Germinal center (tissue), 1 donor: ENCODE measurements at places on chromosomes 7 and 10.
A peak's percentile ranks its signal among the peaks of the same experiment; 100 is the strongest.

DNA sequence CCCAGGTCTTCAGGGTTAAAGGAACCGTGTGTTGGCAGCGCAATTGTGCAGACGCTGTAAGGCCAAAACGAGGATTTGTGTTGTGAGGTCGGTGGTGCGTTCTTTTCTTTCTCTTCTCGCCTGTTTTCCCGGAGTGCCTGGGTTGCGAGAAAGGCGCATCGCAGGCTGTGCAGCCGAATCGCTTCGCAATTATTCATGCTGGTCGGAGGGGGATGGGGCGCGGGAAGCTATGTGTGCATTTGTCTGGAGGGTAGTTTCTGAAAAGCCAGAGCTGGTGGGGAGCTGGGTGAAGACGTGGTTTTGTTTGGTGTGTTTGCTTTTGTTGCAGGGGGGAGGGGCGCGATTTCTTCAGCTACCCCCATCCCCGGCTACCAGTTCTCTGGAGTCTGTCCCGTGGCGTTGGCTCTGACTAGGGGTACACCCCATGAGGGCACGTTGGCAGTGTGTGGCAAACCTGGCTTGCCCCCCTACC lies 2.1 kb downstream of the MXI1 start:
- peak; percentile 35 for DNase-seq

DNA sequence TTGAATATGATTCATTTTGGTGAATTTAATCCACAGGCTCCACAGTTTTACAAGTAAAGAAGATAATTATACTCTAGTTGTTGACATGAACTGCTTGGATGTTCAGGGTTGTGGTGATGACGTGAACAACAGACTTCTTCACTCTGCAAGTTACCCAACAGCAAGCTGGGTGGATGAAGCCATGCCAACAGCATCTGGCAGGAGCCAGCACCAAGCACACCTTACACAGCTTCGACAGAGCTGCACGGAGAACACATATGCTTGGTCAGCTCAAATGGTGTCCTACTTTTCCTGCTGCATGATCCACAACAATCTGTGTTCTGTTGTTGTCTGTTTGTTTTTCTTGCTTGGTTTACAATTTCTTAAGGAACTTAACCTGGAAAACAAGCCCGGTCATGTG lies 9.8 kb downstream of the NOD1 start:
- DNase-seq = no peak

GRCh38 chr10:108005627-108006026 lies 841.1 kb upstream of the SORCS1 start:
- no peak for DNase-seq

DNA sequence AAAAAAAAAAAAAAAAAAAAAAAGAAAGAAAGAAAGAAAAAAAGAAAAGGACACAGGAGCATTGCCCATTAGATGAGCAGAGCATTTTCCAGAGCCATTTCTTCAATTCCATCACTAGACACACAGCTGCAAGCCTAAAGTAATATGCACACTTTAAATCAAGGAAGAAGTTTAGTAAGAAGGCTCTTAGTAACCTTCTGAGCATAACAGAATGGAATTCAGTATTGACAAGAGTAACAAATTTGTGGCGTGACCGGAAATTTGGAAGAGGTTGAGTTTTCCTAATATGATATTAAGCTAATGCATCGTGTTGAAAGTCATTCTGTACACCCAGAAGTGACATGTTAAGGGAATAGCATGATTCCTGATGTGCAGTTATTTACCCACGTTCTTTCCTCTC lies 35.3 kb downstream of the SMURF1 start:
- no peak for DNase-seq

DNA sequence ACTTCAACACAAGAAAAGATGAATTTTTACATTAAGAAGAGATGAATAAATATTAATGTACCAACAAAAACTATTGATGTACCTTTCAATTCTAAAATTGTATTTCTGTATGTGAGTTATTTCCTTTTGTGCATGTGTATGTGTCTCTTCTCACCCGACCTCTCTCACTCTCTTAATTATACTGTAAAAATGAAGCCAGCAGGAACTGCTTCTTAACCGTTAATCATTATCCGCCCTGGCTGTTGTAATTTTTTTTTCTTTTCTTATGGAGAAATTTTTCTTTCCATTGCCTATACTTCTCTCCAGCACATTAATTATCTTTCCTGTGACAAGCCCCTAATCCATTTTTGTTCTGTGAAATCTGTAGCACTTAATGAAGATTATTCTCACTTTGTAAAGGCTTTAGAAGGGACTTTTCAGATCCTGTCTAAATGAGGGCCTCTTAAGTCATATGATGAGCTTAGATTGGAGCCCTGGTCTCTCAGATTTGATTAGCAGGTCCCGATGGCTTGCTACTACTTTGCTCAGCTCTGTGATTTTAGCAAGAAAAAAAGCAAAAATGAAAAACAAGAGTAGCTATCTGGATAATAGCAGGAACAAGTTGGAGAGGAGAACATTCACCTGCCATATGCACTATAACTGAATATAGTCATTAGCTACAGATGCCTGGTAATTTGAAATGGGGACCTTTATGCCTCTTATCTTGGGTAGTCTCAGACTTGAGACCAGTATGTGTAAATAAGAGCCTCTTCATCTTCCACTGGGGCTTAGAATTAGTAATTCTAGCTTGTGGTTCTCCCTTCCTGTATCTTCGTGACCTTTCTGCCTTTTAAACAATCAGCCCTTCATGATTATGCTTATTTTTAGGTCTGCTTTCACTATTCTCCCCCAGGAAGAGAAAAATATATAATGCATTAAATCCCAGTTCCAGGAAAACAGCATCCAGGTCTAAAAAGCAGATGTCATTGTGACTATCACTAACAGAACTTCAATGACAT lies 80.0 kb upstream of the COL1A2 start:
- DNase-seq = no peak
